ENCODE measurements at places on chromosomes 16 and 17. TPM values are rescaled to one million over a fixed set of nuclear protein-coding genes. Genes with fewer than 3 reads are reported as not detected.

CHAD gene
- polyA plus RNA-seq = 4.0 TPM

STH gene
- polyA plus RNA-seq = not detected

GRCh38 chr16:4356820-4357219 lies 5.7 kb upstream of the PAM16 start:
- DNase-seq = no peak

DNA sequence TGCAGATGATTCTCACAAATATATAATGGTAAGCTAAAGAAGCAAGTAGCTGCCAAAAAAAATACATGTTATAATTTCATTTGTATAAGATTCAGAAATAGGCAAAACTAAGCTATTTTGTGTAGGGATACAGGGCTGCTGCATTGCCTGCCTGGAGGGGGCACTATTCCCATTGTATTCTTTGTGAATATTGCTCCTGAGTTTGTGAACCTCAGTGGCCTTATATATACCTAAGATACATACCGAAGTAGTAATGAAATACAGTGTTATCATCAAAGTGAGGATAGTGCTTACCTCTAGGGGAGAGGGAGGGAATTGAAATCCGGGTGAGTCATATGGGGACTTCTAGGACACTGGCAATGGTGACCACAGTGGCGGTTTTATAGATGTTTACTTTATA lies 53.5 kb downstream of the C17orf58 start:
- DNase-seq = no peak

GRCh38 chr16:85103114-85104079 lies 8.9 kb downstream of the CIBAR2 start:
- DNase-seq = no peak

TAT gene
- polyA plus RNA-seq = not detected

- no peak for DNase-seq
Observed at GRCh38 chr17:56176091-56176490, 22.8 kb downstream of the ANKFN1 start.

- DNase-seq = no peak
Observed at GRCh38 chr16:12089492-12090150, 113.1 kb downstream of the SNX29 start.

- no peak for DNase-seq
Observed at GRCh38 chr16:72626623-72627022, 421.3 kb downstream of the ZFHX3 start.

GRCh38 chr16:17370223-17370707 lies 100.5 kb downstream of the XYLT1 start:
- no peak for DNase-seq

TPSG1 gene
- polyA plus RNA-seq = 1.4 TPM

- DNase-seq = no peak
Observed at GRCh38 chr16:4767872-4768548, 1.0 kb upstream of the ZNF500 start.

GRCh38 chr17:75535119-75535537 lies 9.6 kb downstream of the LLGL2 start:
- DNase-seq = no peak

DNA sequence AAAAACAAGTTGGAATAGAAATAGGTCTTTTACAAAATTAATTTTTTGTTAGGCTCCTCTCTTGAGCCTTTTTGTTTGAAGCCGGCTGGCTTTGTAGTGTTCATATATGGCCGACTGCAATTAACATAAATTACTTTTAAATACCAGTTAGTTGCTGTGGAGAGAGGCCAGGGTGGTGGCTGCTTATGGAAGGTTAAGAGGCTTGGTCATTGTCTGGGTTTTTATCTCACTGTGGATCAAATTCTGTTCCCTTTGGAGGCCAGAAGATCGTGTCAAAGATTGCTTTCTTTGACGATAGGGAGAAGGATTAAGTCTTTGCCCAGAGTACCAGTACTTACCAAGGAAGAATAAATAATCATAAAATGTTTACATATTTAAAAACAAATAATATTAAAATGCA lies 39.9 kb downstream of the MSI2 start:
- no peak for DNase-seq

EME1 gene
- 4.8 TPM for polyA plus RNA-seq

SERPINF2 gene
- polyA plus RNA-seq = 2.4 TPM

All from forelimb muscle (tissue), 1 donor.